Fibroblast of skin of right quadriceps (primary cell): ENCODE measurements at places on chromosomes 7 and 10.

DNA sequence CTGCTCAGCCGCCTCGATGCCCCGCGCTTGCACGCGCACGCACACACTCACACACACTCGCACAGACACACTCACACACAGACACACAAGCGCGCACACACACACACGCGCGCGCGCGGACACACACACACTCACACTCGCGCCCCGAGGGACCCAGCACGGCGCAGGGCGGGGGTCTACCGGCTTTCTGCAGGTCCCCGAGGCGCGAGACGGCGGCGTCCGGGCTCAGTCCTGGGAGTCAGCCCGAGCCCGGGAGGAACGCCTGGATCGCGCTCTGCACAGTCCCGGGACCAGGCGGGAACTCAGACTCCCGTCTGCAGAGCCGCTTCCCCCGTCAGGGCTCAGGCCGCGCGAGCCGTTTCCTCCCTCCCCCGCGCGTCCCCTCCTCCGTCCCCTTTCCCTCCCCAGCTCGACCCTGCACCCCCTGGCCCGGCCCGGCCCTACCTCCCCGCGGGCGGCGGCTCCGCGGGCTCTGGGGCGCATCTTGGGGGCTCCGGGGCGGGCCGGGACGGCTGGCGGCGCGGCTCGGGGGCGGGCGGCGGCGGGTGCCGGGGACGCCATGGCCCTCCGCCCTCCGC, 464 bp downstream of the DENND2A start:
- peak; percentile 49 for DNase-seq

DNA sequence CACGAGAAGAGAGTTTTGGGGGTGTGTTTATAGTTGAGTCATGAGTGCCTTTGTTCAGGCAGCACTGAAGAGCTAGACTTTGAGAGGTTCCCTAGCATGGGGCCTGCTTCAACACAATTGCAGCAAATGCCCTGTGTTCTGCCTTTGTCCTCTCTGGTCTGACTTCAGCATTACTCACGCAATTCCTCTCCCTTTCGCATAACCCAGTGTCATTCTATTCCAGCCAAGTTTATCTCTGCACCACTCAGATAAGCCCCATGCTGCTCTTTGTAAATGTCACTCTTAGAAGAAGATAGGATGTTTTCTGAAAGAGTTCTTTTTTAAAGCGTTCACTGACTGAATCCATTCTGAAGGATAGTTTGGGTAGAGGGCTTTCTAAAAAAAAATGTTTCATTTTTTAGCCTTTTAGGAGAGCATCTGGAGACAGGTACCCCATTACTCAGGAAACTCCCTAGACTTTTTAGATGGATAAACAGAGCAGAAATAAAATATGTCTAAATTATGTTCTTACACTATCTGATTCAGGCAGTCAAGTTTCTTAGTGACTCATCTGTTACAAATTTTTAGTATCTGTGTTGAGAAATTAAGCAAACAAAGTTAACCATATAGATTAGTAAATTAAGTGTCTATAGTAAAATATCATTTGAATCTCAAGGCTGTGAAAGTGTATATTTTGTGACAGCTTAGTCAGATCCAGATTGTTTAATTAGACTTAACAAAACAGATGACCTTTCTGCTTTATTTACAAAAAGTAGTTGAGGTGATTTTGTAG, 318.5 kb downstream of the GPR158 start:
- peak; percentile 17 for DNase-seq

- no peak for DNase-seq
Observed at GRCh38 chr7:37249240-37249639, 199.4 kb downstream of the ELMO1 start.

DNA sequence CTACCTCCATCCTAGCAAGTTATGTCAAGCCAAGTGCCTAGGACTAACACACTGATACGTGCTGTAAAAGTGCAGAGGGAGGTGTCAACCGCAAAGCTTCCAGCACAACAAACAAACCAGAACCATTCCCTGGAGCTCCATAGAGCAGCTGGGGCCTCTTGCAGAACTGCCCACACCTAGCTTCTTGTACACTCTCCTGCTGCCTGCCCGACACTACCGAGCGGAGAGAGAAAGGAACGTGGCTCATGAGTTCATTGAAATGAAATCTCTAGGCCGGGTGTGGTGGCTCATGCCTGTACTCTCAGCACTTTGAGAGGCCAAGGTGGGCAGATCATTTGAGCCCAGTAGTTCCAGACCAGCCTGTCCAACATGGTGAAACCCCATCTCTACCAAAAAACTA, 73.5 kb downstream of the MKI67 start:
- DNase-seq = no peak

GRCh38 chr10:133170092-133170491, 10.1 kb downstream of the KNDC1 start:
- no peak for DNase-seq

DNA sequence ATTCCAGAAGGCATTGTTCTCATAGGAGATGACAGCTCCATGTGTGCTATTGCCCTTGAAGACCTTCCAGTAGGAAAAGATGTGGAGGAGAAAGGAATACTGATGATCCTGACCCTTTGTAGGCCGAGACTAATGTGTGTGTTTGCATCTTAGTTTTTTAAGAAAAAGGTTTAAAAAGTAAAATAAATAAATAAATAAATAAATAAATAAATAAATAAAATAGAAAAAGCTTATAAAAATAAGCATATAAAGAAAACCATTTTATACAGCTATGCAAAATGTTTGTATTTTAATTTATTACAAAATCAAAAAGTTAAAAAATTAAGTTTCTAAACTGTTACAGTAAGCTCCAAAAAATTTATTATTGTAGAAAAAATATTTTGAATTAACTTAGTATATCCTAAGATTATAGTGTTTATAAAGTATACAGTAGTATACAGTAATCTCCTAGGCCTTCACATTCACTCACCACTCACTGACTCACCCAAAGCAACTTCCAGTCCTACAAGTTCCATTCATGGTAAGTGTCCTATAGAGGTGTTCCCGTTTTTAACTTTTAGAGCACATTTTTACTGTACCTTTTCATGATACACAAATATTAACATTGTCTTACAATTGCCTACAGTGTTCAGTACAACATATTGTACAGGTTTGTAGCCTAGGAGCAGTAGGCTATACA, 435.2 kb upstream of the SEMA3A start:
- no peak for DNase-seq

DNA sequence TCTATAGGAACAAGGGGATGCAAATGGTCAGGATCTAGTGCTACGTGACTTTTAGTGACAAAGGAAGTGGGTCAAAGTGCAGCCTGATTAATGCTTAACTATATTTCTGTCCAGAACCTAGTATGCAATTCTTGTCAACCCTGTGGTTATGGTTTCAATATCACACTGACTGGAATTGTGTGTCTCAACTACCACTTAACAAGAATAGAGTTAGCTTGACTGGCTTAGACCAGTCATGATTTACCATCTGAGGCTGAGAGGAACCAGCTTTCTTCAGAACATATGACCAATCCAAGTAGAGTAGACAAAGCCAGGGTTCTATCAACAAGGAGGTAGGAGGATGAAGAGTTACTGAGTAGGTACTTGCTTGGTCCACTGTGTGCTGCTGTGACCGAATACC, 54.4 kb downstream of the MYPN start:
- no peak for DNase-seq

- no peak for DNase-seq
Observed at GRCh38 chr7:55070271-55070743, 51.5 kb downstream of the EGFR start.

DNA sequence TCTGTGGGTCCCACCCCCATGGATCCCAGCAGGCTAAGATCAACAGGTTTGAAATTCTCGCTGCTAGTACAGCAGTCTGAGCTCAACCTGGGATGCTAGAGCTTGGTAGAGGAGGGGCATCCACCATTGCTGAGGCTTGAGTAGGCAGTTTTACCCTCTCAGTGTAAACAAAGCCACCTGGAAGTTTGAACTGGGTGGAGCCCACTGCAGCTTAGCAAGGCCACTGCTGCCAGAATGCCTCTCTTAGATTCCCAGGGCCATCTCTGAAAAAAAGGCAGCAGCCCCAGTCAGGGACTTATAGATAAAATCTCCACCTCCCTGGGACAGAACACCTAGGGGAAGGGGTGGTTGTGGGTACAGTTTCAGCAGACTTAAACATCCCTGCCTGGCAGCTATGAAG, 190.0 kb upstream of the CACNA2D1 start:
- DNase-seq = no peak

DNA sequence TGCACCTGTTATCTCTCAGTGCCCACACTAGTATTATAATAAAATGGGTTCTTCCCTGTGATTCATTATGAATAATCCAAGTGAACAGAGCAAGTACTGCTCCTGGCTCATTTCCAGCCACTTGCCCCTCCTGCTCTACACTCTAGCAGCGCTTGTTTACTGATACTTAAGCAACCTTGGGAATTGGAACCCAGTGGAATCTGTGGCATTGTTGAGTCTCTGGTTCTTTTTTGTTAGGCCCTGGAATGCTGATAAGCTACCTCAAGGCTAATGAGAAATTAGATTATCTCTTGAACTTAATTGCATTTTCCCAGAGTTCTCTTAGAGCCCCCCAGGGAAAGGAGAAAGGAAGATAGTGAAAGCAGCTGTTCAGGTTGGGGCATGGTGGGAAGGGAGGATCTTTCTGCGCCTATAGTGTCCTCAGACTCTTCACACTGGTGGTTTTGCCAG, 34.0 kb downstream of the PRKAR2B start:
- DNase-seq = peak; percentile 14

GRCh38 chr10:36573246-36573645, 552.2 kb upstream of the ANKRD30A start:
- no peak for DNase-seq

DNA sequence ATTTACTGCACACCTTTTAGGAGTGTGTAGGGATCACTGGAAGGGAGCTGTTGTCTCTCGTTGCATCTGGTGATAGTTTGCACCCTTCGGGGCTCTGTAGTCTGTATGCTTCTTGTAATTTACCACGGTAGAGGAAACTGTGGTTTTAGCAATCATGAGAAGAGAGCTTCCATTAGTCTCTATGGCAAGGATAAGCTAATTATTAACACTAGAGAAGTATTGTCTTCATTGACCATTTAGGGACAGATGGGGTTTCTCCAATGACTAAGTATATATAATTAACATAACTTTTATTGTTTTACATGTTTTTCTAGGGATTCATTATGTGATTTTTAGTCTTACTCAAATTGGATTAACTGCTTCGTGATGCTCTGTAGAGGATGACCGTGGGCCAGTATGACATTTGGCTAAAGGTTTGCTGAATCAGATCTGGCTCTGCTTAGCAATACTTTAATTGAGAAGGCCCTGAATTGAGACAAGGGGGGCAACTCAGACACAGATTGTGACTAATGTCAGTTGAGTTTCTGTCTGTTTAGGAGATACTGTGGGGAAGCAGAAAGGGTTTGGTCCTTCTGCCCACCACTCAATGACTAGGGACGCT, 8.7 kb downstream of the SLC18A2 start:
- DNase-seq = peak; percentile 6

DNA sequence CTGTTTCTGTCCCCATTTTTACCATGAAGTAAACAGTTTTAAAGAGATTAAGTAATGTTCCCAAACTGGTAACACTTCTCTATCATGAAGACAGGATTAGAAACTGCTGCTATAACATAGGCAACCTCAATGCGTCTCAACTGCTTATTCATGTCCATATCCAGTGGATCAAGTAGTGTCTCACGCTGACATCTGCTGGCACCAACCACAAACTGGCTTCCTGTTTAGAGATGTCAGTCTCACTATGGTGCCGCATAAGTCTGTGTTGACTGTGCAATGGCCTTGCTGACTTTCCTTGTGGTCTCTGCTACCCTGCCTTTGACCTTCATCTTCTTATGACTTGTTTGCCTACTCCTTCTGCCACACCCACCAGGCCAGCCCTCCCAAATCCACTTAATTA, 369.6 kb upstream of the DPP6 start:
- DNase-seq = no peak

DNA sequence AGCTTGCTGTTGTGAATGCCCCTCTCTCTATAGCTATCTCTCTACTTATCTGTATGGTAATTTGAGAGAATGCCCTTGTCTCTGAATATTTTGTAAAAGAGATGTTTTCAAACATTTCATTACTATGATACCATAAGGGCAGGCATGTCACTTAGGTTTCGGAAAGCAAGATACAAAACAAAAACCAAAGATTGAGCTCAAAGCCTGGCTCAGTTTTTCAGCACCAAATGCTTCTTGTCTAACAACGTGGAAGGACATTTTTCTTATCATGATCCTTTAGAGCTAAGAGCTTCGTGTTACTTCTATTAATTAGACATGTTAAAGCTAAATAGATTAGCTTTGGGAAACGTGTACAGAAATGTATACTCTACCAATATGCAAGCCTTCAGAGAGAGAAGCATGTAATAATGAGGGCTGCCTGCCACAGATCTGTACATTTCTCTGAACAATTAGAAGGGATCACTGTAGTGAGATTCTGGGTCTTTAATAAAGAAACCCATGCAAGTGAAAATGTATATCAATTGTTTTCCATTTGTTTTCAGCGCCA, 148.9 kb downstream of the ARID5B start:
- no peak for DNase-seq

- DNase-seq = peak; percentile 56
Observed at GRCh38 chr10:89963451-89964102, 262.2 kb downstream of the KIF20B start.

DNA sequence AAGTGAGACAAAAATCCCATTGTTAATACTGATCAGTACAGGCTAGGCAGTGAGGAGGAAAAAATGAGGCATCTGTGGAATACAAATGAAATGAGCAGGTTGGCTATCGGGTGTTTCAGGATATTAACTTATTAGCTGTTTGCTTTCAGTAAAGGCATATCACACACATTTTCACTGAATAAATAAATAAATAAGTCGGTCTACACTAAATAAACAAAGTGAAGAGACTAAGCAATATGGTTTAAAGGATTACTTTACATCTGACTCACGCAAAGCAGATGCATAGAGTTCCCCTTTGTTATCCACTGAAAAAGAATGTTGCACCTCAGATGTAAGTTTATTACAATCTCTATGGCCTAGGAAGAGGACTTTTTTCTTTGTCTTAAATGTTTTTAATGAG, 6.3 kb upstream of the SEMA3A start:
- peak; percentile 66 for DNase-seq

- no peak for DNase-seq
Observed at GRCh38 chr7:139830782-139831501, 1.9 kb downstream of the TBXAS1 start.

DNA sequence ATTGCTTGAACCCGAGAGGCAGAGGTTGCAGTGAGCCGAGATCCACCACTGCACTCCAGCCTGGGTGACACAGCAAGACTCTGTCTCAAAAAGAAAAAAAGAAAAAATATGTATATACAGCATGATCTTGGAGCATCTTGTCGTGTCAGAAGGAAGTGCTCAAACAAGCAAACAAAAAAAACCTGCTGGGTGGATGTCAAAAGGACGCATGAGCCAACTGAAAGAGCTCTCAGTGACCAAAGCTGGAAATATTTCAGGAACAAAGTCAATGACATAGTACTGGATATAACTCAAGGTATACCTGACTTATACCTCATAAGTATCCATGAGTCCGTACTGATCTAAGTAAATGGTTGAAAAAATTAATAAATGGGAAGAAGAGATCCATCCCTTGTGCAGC, 94.6 kb upstream of the ANLN start:
- no peak for DNase-seq

- DNase-seq = peak; percentile 71
Observed at GRCh38 chr10:24097751-24098207, 111.2 kb upstream of the KIAA1217 start.

GRCh38 chr7:29485339-29486190, 78.1 kb upstream of the PRR15 start:
- DNase-seq = no peak

- DNase-seq = no peak
Observed at GRCh38 chr7:50621973-50622490, 56.8 kb upstream of the DDC start.
